Left lung (tissue), 14 donors: ENCODE measurements at places on chromosomes 2 and 18. TPM values are rescaled to one million over a fixed set of nuclear protein-coding genes. Genes with fewer than 3 reads are reported as not detected.

GRCh38 chr2:128290356-128290755 lies 28.3 kb downstream of the HS6ST1 start:
- DNase-seq = no peak
- no peak overlapping the region for H3K4me3 ChIP-seq
- no peaks in the 10 kb centered on the region for H3K27me3 ChIP-seq
- no peak overlapping the region for H3K27ac ChIP-seq
- peaks cover 3% of the 10 kb centered on the region for H3K4me1 ChIP-seq

GRCh38 chr2:65220432-65221131 lies 7.0 kb upstream of the ACTR2 start:
- no peaks in the 10 kb centered on the region for H3K27me3 ChIP-seq
- H3K4me1 ChIP-seq = no peaks in the 10 kb centered on the region
- no peak overlapping the region for H3K4me3 ChIP-seq
- DNase-seq = no peak

DNA sequence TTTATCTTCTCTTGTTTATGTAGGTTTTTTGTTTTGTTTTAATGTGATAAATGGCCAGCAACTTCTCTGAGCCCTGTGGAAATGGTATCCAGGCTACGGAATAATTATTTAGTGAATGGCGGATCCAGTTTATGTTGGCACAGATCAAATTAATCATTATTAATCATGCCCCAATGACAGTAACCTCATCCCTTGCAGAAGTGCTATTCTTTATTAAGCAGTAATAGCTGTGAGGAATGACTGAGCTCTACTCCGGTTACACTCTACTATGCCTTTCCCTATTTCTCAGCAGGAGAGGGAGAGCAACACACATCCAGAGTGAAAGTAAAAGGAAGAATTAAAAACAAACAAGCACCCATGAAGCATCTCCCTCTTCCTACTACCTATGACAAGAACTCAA lies 84.8 kb downstream of the SETBP1 start:
- no peak overlapping the region for H3K27ac ChIP-seq
- DNase-seq = no peak
- H3K4me3 ChIP-seq = no peak overlapping the region
- no peaks in the 10 kb centered on the region for H3K36me3 ChIP-seq

DNA sequence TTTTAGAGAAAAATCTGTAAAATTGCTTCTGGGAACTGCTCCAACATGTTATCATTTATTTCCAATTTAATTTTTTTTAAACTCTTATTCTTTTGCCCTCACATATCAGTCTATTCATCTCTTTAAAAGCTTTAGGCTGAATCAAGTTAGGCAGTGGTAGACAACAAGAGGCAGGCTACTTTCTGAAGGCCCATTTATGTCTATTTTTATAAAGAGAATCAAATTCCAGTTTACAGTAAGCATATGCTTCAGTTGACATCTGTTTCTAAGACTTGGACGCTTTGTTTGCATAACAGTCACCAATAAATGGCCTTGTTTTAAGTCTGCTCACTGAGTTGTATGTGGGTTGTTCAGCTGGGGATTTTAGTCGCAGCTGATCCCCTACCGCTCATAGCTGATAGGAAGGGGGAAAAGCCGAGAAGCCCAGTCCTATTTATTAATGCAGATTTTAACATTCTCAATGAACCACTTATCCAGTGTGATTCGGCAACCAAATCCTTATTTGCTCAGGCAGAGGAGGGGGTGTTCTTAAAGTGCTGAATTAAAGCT lies 260.4 kb upstream of the SIX3 start:
- no peak overlapping the region for H3K4me3 ChIP-seq
- no peaks in the 10 kb centered on the region for H3K36me3 ChIP-seq
- H3K4me1 ChIP-seq = no peaks in the 10 kb centered on the region
- no peaks in the 10 kb centered on the region for H3K27me3 ChIP-seq

DNA sequence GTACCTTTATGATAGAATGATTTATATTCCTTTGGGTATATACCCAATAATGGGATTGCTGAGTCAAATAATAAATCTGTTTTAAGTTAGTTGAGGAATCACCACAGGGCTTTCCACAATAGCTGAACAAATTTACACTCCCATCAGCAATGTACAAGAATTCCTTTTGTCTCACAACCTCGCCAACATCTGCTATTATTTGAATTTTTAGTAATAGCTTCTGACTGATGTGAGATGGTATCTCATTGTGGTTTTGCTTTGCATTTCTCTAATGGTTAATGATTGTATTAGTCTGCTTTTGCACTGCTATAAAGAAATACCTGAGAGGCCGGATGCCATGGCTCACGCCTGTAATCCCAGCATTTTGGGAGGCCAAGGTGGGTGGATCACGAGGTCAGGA lies 1387.6 kb upstream of the ACVR2A start:
- DNase-seq = no peak
- no peak overlapping the region for H3K4me3 ChIP-seq
- H3K4me1 ChIP-seq = no peaks in the 10 kb centered on the region
- no peaks in the 10 kb centered on the region for H3K36me3 ChIP-seq
- H3K27ac ChIP-seq = no peak overlapping the region
- H3K27me3 ChIP-seq = no peaks in the 10 kb centered on the region

- no peak overlapping the region for H3K4me3 ChIP-seq
- no peaks in the 10 kb centered on the region for H3K36me3 ChIP-seq
- no peak for DNase-seq
- no peaks in the 10 kb centered on the region for H3K27me3 ChIP-seq
- no peaks in the 10 kb centered on the region for H3K4me1 ChIP-seq
Observed at GRCh38 chr2:84055816-84056215, 403.3 kb downstream of the SUCLG1 start.

- H3K4me3 ChIP-seq = no peak overlapping the region
- peaks cover 21% of the 10 kb centered on the region for H3K4me1 ChIP-seq
- peak; percentile 52 for DNase-seq
- H3K36me3 ChIP-seq = no peaks in the 10 kb centered on the region
- no peaks in the 10 kb centered on the region for H3K27me3 ChIP-seq
Observed at GRCh38 chr2:48249631-48250473, 280.1 kb upstream of the STON1 start.

DNA sequence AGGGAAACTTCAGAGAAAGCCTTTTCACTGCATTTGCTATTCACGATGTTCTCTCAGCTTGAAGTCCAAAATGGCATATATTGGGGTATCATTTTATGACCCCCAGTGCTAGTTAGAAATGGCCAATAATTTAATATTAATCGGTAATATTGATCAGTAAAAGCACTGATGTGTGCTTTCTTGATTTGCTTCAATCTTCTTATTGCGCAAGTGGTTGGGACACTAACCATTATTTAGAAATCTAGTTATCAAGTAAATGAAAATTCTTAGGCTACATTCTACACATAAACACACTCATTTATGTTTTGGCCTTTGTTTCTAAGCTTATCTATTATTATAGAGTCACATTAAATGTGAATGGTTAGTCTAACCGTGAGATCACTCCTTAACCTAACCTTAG lies 49.7 kb upstream of the VWC2L start:
- no peak overlapping the region for H3K27ac ChIP-seq
- H3K4me1 ChIP-seq = no peaks in the 10 kb centered on the region
- H3K27me3 ChIP-seq = no peaks in the 10 kb centered on the region
- H3K4me3 ChIP-seq = no peak overlapping the region
- no peaks in the 10 kb centered on the region for H3K36me3 ChIP-seq

- no peak for DNase-seq
- H3K4me1 ChIP-seq = no peaks in the 10 kb centered on the region
- H3K36me3 ChIP-seq = no peaks in the 10 kb centered on the region
- H3K27me3 ChIP-seq = no peaks in the 10 kb centered on the region
- H3K27ac ChIP-seq = no peak overlapping the region
Observed at GRCh38 chr2:5409898-5410381, 282.2 kb upstream of the SOX11 start.

GRCh38 chr2:160335441-160335840 lies 135.4 kb upstream of the ITGB6 start:
- H3K27me3 ChIP-seq = no peaks in the 10 kb centered on the region
- peak overlapping the region; percentile 6 for H3K27ac ChIP-seq
- DNase-seq = no peak
- H3K4me3 ChIP-seq = no peak overlapping the region
- peaks cover 5% of the 10 kb centered on the region for H3K36me3 ChIP-seq

DNA sequence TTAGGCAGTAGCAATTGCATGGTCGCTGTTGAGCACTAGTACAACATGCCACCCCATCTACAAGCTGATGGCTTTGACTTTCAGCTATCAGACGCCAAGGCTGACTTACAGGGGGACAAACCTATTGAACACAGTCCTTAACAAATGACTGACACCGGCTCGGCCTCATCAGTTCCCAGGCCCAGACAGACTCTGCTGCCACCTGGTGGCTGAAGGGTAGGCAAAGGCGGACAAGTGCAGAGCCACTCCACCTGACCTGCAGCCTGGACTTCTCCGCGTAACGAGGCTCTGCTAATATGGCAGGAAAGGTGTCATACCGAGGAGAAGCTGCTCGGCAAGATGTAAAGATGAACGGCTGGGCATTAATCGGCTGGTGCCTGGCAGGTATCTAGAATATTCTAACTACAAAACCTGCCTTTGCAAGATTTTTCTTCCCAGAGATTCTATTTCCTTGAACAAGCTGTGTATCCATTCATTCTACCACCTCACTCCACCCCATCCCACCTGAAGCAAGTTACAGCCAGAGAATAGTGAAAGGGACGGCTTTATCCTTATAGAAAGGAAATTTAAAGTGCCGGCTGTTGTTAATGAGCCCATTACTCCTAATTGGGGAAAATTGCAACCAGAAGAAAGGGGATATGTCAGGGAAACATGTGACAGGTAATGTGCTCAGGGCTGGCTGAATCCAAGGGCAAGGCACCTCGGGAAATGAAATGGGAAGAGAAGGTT lies 67.4 kb downstream of the STEAP3 start:
- H3K4me1 ChIP-seq = peaks cover 3% of the 10 kb centered on the region
- H3K4me3 ChIP-seq = no peak overlapping the region
- no peaks in the 10 kb centered on the region for H3K27me3 ChIP-seq
- no peak overlapping the region for H3K27ac ChIP-seq
- DNase-seq = peak; percentile 30

GRCh38 chr2:21263622-21264021 lies 139.9 kb downstream of the TDRD15 start:
- no peak for DNase-seq
- H3K27me3 ChIP-seq = no peaks in the 10 kb centered on the region
- no peak overlapping the region for H3K27ac ChIP-seq
- no peaks in the 10 kb centered on the region for H3K36me3 ChIP-seq
- no peak overlapping the region for H3K4me3 ChIP-seq
- no peaks in the 10 kb centered on the region for H3K4me1 ChIP-seq

DNA sequence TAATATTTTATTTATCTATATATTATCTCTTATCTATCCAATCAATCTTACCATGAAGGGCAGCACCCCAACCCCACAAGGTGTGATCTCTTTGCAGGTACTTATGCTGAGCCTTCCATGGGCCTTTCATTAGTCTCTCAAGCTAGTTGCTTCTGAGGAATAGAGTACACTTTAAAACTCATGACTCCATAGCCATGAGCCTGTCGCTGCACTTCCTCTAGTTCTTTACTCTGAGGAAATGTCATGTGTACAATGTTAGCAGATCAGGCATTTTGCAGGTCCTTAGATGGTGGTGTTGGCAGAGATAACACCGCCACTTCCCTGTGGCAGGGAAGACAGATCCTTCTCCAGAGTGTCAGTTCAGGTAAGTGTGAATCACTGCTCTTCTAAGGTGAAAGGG lies 29.5 kb upstream of the STAT4 start:
- no peaks in the 10 kb centered on the region for H3K27me3 ChIP-seq
- H3K36me3 ChIP-seq = no peaks in the 10 kb centered on the region
- no peak overlapping the region for H3K27ac ChIP-seq
- no peak overlapping the region for H3K4me3 ChIP-seq

DNA sequence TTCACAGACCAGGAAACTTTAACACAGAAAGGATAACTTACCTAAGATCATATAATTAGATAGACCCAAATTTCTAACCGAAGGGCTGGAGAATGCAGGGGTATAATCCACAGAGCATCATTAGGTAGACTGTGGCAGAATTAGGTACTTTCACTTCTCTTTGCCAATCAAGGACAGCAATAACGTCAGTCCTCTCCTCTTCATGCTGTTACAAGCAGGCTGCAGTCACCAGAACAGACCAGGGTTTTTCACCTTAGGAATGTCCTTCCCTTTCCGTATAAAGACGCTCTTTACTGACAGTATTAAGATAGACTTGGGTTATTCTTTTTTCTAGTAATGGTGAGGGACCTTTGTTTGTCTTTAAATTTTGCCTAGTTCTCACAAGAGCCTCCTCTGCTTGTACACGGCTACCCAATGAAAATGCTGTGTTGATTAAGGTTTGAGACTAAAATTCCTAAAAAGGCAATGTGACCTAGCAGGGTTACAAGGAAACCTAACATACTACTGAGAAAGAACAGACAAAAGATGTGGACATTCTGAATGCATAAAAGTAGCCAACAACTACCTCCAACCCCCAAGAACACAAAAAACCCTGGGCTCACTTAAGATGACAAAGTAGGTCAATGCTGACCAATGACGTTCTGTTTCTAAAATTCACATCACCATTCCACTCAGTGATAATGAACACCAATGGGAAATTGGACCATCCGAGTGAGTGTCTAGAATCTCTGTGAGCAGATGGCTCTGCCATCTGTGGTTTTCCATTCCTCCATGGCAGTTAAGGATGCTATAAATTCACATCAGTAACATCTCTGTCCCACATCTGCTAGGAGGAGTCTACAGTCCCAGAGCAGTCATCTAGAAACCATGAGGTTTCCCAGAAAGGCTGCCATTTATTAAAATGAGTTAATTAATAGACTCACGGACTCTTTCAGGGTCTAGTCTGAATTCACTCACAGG lies 2.1 kb downstream of the PDIA6 start:
- H3K36me3 ChIP-seq = no peaks in the 10 kb centered on the region
- no peak overlapping the region for H3K4me3 ChIP-seq
- H3K27me3 ChIP-seq = no peaks in the 10 kb centered on the region
- peaks cover 57% of the 10 kb centered on the region for H3K4me1 ChIP-seq
- DNase-seq = no peak

DNA sequence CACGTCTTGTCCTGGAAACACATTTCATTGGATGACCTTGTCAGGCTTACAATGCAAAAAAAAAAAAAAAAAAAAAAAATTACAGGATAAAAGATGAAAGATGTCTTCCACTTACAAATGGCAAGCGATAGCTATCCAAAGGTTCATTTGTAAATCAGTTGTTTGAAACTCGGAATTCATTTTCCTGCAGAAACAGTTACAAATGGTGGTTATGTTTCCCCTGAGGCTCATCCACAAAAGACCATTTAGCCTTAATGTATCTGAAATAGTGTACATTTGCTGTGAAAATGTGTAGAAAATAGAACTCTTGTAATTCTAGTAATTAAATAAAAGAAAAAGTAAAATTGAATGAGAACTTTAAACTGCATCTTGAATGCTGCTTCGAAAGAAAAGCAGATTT lies 25.9 kb downstream of the DPP10 start:
- no peaks in the 10 kb centered on the region for H3K36me3 ChIP-seq
- H3K4me1 ChIP-seq = no peaks in the 10 kb centered on the region
- H3K4me3 ChIP-seq = no peak overlapping the region
- H3K27ac ChIP-seq = no peak overlapping the region
- no peak for DNase-seq
- H3K27me3 ChIP-seq = no peaks in the 10 kb centered on the region

Gene IL36RN
- not detected for total RNA-seq

Gene IL36A
- total RNA-seq = not detected

Gene MRPS5
- 50.5 TPM for total RNA-seq

Gene LRRFIP1
- total RNA-seq = 160 TPM

Gene DLX1
- not detected for total RNA-seq

Gene DTYMK
- total RNA-seq = 28.7 TPM

Gene SLC9A4
- not detected for total RNA-seq

Gene FSIP2
- total RNA-seq = 0.73 TPM

Gene CNGA3
- total RNA-seq = 0.10 TPM

Gene NEU2
- total RNA-seq = not detected

Gene FNDC4
- 4.4 TPM for total RNA-seq

Gene TWIST2
- total RNA-seq = 12.8 TPM
